T-helper 17 cell (primary cell): ENCODE measurements at places on chromosomes 1 and 21. TPM values are rescaled to one million over a fixed set of nuclear protein-coding genes. Genes with fewer than 3 reads are reported as not detected.

GRCh38 chr1:165641231-165641987 is 10.4 kb downstream of the MGST3 start:
- DNase-seq, result no peak

- no peak for DNase-seq
These were observed 15.5 kb upstream of the MAP3K7CL start for GRCh38 chr21:29114765-29115500.

DNA sequence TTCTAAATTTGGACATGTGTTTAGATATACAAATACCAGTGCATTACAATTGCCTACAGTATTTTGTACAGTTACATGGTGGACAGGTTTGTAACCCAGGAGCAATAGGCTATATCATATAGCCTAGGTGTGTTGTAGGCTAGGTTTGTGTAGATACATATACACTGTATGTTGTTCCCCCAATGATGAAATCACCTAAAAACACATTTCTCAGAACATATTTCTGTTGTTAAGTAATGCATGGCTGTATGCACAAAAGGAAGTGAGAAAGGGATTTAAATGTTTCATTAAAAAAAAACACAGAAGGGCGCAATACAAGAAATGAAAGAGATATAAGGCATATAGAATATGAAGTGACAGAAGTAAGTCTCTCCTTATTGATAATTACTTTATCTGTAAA is 32.0 kb downstream of the S100B start:
- no peak for DNase-seq

DNA sequence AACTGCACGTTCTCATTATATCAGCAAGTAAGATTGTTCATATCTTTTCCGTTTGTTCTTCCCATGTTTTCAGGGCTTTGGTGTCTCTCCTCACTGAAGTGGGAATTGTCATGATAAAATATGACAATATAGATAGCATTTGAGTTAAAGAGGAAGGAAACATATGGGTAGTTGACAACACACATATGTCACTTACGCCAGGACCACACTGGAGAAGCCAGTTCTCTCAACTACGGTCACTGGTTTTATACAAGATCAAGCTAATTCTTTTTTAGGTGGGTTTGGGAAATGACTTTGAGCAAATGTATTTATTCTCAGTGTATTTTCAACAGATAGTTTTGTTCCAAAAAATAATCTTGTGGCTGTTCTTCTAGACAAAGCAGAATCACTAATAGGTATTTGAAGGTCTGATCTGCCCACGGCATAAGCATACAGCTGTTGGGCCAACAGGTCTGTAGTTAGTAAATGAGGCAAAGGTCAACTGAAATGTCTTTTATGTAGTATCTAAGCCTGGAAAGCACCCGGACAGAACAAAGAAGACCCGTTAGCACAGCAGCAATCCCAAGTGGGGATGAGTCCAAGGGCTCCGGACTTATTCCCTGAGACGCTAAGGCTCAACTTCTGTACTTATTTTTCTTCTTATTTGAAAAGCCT is 433.6 kb upstream of the ZP4 start:
- no peak for DNase-seq

The ACOT11 gene
- 0.78 TPM for total RNA-seq

The VASH2 gene
- 0.55 TPM for total RNA-seq

The ZNF697 gene
- total RNA-seq, result 0.15 TPM

The PPOX gene
- total RNA-seq, result 40.4 TPM

The GUCA2B gene
- total RNA-seq, result not detected

The CFAP74 gene
- not detected for total RNA-seq
